Hematopoietic multipotent progenitor cell (in vitro differentiated cells): ENCODE measurements at places on chromosomes 2 and 18. TPM values are rescaled to one million over a fixed set of nuclear protein-coding genes. Genes with fewer than 3 reads are reported as not detected.

DUSP2 gene
- 134 TPM for total RNA-seq

REG1B gene
- under 0.01 TPM for total RNA-seq

TMEM163 gene
- total RNA-seq, result 17.2 TPM

CYP1B1 gene
- total RNA-seq, result 2.7 TPM

KCNG2 gene
- total RNA-seq, result 14.8 TPM

HOXD12 gene
- total RNA-seq, result not detected

ADRA2B gene
- under 0.01 TPM for total RNA-seq

KIF1A gene
- total RNA-seq, result not detected

NRP2 gene
- 1.9 TPM for total RNA-seq

CD28 gene
- total RNA-seq, result 0.27 TPM

TNFRSF11A gene
- 2.2 TPM for total RNA-seq

DNAJC5G gene
- not detected for total RNA-seq

ARHGAP25 gene
- total RNA-seq, result 43.6 TPM

LRRC30 gene
- total RNA-seq, result not detected

SLC8A1 gene
- total RNA-seq, result 1.6 TPM

GALNT5 gene
- 0.27 TPM for total RNA-seq

NXPH2 gene
- total RNA-seq, result not detected

TMEM198 gene
- total RNA-seq, result 0.54 TPM

ADGRF3 gene
- total RNA-seq, result 1.1 TPM
